ENCODE measurements at places on chromosomes 11 and 22.

DNA sequence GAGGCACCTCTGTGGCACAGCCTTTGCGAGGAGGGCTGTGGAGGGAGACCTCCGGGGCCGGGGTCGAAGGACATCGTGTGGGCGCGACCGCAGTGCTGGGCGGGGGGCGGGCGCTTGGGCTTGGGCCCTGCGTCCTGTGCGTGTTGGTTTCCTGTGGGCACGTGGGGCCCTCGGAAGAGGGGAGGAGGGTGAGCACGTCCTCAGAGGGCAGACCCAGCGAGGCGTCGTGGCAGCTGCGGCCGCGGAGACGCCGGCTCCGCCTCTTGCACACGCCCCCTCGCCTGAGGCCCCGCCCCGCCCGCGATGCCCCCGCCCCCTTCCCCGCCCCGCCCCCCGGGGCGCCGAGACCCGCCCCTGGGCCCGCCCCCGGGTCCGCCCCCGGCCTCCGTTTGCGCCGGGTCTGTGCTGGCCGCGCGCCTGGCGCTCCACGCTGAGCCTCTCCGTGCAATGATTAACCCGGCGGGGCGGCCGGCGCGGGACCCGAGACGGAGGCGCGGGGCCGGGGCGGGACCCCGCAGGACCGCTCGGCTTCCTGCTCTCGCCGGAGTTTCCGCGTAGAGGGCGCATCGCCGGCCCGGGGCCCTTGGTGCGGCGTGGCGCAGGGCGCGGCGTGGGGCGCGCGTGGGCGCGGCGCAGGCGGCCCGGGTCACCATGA, at the start of gene PRR5:
TSS of gene PRR5 (plus strand) at position 381 of the 655 bp plus-strand sequence. CDS start at position 652, 271 bp downstream.
- DNase-seq, result peak; percentile 64

DNA sequence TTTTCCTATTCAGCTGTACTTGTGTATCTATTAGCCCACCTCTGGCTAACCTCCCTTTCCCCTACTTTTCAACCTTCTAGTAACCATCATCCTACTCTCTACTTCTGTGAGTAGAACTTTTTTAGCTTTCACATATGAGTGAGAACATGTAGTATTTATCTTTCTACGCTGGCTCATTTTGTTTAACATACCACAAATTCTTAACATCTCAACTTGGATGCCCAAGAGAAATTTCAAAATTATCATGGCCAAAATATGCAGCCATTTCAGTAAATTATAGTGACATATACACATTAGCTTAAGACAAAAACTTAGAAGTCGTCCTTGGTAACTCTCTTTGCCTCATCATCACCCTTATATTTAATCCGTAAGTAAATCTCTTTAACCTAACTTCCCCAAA, 34.7 kb downstream of the LUZP2 start:
- no peak for DNase-seq

- DNase-seq, result no peak
Measured at GRCh38 chr11:111569476-111569875, 29.0 kb downstream of the LAYN start.

DNA sequence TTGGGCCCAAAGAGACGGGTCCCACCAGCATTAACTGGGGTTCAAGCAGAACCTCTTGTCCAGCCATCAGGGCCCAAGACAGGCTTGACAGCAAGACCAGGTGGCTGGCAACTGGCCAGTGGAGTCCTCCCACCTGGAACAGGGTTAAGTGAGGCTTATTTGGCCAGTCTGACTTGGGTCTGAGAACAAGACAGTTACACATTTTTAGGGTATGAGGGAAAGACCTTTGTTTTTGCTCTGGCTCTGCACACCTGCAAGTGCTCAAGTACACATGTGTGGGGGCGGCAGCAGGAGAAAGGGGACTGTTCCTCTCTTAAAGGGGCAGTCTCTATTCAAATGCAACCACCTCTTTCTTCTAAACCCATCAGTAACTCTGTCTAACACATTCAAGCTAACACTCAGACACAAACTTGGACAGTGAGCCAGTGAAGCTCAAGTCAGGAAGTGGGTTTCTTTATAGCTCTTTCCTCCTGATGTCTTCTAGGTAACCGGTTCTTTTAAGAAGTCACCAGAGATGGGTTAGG, 116.2 kb downstream of the ETS1 start:
- no peak for DNase-seq

GRCh38 chr22:48592488-48592887, 1235.2 kb downstream of the BRD1 start:
- DNase-seq, result no peak

DNA sequence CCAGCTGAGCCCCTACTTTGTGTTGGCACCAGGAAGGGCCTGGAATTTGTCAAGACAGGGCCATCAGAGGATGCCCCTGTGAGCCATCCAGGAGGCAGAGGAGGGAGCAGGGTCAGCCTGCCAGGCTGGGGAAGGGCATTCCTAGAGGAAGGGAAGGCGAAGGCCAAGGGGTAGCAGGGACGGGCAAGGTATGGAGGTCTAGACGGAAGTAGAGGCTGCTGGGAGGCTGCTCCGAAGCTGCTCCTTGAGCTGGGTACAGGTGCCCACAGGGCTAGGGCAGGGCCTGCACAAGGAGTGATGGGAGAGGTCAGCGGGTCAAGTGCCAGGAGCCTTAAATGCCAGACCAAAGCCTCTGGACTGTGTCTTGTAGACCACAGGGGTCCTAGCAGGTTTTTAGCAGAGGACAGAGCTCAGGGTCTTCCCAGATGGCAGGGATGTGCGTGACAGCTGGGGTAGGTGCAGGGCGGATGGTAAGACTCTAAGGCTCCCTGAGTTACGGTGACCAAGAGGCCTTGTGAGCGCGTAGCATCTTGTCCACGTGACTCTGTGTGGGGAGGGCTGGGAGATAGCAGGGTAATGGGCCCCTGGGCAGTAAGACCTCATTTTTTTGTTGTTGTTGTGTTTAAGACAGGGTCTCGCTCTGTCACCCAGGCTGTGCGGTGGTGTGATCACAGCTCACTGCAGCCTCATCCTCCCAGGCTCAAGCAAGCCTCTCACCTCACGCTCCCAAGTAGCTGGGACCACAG, 31.7 kb upstream of the CSNK1E start:
- no peak for DNase-seq

- no peak for DNase-seq
Measured at GRCh38 chr11:114193730-114194679, 102.2 kb upstream of the NNMT start.

DNA sequence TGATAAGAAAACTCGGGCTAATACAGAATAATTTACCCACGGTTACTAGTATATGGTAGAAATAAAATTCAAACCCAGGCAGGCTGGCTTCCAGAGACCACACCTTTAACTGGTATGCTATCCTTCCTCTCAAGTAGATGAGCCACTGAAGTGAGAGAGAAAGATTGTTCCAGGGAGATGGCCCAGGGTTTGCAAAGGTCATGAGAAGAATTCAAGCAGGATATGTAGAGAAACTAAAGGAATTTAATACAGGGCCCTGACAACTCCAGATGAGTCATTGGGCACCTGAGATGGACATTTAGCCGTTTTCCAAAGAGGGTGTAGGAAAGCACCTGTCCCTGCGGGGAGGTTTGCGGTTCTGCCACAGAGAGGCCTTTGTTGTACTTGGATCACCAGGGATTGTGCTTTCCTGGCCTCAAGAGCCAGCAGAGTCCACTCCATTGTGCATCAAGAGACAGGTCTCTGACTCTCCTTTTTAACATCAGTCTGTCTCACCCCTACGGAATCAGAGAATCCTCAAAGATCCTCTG, 152.7 kb upstream of the BLID start:
- DNase-seq, result no peak

- no peak for DNase-seq
Measured at GRCh38 chr11:131713529-131714134, 343.2 kb downstream of the NTM start.

GRCh38 chr11:8709002-8709672, 26.5 kb downstream of the RPL27A start:
- DNase-seq, result peak; percentile 40

DNA sequence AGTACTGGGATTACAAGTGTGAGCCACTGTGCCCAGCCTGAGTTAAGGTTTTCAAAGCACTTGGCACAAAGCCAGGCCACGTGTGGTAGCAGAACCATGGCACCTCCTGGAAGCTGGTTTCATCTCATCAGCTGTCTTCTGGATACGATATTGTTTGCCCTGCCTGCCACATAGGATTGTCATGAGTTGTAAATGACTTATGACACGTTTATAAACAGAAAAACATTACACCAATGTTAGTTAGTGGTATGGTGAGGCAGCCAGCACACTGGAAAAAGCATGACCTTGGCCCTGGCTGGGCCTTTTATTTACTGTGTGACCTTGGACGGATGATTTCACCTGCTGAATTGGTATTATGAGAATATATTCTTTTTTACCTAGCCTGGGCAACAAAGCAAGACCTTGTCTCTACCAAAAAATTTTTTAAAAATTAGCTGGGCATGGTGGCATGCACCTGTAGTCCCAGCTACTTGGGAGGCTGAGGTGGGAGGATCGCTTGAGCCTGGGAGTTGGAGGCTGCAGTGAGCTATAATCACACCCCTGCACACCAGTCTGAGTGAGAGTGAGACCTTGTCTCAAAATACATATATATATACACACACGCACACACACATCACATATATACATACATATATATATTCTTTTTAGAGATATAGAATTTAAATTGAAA, 24.0 kb upstream of the MYH9 start:
- no peak for DNase-seq

- no peak for DNase-seq
Measured at GRCh38 chr11:70343636-70344035, 54.7 kb upstream of the CTTN start.

DNA sequence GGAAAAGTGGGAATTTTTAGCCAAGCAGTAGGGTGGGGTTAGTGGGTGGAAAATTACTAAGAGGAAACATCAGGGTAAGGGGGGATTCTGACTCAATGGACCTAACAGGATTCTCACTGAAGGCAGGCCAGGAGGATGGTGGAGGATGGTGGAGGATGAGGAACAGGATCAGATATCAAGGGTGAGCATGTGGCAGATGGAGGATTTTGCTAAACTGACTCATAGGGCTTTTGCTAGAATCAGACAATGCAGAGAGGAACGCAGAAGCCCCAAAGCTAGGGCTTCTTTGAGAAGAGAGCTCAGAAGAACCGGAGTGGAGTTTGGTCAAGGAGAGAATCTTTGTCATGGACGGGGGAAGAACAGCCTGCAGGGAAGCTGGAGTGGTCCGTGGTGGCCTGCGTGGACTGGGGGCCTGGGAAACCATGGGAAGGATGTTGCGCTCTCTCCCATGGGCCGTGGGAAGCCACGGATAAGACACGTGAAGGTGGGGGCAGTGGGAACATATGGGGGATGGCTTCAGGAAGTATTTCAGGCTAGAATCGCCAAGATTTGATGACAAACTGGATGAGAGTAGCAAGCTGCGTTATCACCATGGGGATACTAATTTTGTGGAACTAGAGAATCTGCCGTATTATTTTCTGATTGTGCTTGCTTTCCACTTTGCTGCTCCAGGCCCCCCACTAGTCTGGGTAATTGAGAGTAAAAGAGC, 165.2 kb downstream of the LDLRAD3 start:
- no peak for DNase-seq

- no peak for DNase-seq
Measured at GRCh38 chr11:121895919-121896318, 220.1 kb downstream of the BLID start.

GRCh38 chr11:75398906-75399305, 412 bp upstream of the RPS3 start:
- no peak for DNase-seq

DNA sequence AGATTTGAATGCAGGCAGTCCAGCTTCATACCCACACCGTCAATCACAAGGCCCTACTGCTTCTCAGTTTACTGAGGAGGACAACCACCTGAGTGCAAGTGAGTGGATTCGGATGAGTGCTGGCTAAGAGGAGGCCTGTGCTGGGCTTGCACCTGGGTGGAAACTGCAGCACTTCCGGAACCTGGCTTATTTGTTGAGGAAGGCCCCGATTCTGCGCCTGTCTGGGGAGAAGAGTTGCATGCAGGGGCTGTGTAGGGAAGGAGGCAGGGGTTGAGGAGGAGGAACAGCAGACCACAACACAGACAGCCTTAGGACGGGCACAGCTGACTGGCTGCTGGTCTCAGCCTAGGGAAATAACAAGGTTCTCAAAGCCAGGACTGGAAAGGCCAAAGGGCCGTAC, 20.8 kb downstream of the ABTB2 start:
- no peak for DNase-seq

DNA sequence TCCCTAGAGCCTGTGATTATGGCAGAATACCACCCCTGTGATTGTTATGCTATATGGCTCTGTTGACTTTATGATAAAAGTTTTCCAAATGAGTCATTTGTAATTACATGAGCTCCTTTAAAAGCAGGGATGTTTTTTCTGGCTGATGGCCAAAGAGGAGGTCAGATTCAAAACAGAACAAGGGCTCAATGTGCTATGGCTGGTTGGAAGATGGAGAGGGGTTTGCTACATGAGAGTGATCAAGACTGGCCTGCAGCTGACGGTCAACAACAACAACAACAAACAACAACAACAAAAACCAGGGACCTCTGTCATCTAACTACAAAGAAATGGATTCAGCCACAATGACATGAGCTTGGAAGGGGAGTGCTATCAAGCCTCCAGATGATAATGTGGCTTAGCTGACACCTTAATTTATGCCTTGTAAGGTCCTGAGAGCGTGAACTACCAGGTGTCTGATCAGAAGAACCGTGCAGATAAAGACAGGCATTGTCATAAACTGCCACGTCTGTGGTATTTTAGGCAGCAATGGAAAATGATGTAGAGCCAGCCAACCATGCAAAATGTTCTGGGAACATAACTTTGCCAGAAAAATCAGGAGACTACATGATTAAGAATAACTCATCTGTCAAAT, 47.2 kb downstream of the PIWIL3 start:
- no peak for DNase-seq

DNA sequence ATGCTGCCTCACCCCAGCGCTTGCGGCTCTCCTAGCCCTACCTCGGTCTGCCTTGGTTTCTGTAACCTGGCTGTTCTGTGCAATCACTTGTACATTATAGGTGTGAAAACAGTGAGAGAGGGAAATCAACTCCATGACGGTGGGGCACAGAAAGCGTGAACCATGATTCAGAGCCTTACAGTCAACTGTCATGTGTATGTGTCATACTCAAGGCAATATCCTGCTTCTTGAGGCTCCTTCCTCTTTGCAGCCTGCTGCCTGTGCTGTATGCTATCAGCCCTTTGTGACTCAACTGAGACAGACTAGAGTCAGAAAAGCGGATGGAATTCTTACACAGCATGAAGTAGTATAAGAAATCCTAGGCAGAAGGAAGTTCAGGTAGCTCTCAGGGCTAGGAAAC, 2.1 kb downstream of the NRIP3 start:
- DNase-seq, result no peak

GRCh38 chr11:1771700-1772099, 8.0 kb upstream of the CTSD start:
- DNase-seq, result no peak

GRCh38 chr11:77400775-77401449, 73.0 kb downstream of the PAK1 start:
- no peak for DNase-seq

DNA sequence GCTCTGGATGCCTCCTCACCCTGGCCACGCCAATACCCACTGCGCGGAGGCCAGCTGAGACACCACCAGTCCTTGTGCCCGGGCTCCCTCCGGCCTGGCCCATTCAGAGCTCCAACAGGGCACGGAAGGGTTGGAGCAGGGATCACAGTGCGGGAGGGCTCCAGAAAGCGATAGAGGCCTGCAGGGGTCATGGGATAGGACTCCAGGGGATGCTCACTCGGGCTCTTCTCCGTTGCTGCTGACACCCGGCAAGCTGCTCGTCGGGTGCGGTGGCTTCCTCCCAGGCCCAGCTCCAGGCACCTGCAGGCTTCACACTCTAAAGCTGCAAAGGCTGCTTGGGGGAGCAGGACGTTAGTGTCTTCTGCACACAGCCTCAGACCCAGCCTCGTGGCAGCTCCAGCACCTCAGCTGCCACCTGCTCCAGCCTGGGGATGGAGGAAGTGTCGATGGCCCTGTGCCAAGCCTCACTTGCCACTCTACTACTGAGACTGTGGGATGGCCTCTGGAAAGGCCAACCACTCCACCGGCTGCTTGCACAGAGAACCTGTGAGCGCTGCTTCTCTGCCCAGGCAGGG, 10.6 kb downstream of the WNT7B start:
- DNase-seq, result no peak

Data from WTC11 (cell line).